Activated T-cell treated with anti-CD3 and anti-CD28 coated beads, Interleukin-2, amount 50 U/mL, for 24 hours (primary cell): ENCODE measurements at places on chromosomes 6 and 20.

DNA sequence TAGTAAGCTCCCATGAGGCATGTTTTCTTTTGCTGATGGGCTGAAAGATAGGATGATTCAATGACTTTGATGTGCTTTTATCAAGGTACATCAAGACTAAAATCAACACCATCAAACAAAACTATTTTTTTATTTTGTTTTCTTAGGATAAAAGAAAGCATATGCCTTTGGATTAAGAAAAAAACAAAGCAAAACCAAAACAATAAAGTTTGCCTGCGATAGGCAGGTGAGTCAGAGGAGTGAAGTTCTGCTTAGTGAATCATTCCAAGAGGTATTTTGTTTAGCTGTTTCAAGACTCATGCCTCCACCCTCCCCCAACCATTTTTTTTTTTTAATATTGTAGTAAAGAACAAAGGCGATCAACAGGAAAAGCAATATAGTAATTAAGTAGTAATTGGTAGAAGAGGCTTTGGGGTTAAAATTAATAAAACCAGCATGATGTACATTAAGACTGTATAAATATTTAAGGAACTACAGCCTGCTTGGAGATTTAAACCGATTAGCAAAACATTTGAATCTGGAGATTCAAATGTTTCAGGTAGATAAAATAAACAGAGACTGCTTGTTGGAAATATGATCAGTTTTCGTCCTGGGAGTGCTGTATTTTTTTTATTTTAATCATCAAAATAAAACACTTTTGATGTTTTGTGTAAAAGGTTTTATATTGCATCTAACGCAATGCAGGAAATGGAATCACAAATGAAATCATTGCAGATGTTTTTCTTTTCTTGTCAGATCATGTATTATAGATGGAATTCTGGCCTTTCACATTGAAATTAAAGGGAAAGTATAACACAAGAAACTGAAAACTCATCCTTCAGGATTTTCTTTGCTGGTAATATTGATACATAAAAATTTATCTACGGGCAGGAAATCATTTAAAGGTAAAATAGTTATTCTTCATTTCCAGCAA lies 482.3 kb upstream of the MANEA start:
- DNase-seq, result no peak

GRCh38 chr20:3757268-3757667 lies 10.3 kb downstream of the ADISSP start:
- no peak for DNase-seq

GRCh38 chr6:44540881-44541280 lies 153.4 kb downstream of the CDC5L start:
- no peak for DNase-seq

GRCh38 chr20:43946659-43947315 lies 32.1 kb downstream of the TOX2 start:
- no peak for DNase-seq

DNA sequence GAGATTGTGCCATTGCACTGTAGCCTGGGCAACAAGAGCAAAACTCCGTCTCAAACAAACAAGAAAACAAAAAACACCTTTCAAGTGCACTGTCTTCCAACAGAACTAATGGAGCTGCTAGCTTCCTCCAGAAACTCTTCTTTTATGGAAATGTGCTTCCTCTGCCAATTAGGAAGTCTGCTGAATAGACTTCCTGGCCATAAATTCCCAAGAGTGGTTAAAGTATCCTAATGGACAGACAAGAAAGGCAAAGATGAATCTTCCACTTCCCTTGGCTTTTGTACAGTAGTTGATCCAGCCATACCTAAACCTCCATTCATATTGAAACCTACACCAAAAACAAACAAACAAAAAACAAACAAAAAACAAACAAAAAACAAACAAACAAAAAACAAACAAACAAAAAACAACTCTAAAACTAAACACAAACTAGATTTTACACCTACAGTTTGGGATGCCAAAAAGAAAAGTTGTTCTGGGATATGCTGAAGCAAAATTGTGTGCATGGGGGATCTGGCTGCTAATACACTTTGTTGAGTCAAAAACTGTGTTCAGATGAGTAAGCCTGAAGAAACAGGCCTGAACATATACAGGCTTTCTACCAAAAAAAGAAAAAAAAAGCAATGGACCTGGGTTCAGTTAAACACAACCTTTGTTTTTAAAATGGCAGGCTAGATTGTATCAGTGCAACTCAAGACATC lies 59.8 kb upstream of the CARMIL1 start:
- DNase-seq, result no peak

GRCh38 chr20:39468703-39469102 lies 506.6 kb downstream of the DHX35 start:
- DNase-seq, result no peak

- no peak for DNase-seq
These were observed 754 bp downstream of the HDDC2 start for GRCh38 chr6:125300992-125301434.
